ENCODE measurements at places on chromosomes 5 and 9.

DNA sequence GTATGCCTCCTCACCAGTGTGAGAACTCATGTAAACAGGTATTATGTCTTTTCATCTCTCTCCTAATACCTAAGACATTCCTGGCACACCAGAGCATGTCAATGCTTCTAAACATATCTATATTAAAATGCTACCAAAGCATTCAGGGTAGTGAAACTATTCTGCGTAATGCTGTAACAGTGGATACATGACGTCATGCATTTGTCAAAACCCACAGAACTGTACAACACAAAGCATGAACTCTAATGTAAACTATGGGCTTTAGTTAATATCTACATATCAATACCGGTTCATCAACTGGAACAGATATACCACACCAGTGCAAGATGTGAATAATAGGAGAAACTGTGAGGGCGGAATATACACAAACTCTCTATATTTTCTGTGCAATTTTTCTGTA is 72.2 kb upstream of the GABRP start:
- no peak for DNase-seq

GRCh38 chr5:75511435-75512382 is at the start of the genes CERT1 and POLK:
CERT1 (minus strand) TSS chr5:75511629; CDS start chr5:75511207, 422 bp downstream.
POLK (plus strand) TSS chr5:75511891.
- peak; percentile 98 for DNase-seq

DNA sequence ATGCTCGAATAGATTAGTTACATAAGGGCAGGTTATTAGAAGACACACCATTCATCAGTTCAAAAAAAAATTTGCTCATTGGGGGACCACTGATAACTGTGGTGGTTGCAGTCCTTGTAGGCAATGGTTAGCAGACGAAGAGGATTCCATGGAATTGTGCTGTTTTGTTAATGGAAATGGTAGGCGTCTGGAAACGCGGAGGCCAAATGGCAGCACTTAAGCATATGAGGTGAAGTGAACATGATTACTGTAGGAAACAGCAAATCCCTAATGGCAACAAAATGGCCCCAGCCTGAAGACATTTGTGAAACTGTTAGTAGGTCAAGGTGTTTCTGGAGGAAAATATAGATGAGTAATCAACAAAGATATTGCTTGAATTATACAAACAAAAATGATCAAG is 535.4 kb upstream of the PTPRD start:
- no peak for DNase-seq

GRCh38 chr5:150358261-150359095 is 981 bp downstream of the TCOF1 start:
- DNase-seq = no peak

DNA sequence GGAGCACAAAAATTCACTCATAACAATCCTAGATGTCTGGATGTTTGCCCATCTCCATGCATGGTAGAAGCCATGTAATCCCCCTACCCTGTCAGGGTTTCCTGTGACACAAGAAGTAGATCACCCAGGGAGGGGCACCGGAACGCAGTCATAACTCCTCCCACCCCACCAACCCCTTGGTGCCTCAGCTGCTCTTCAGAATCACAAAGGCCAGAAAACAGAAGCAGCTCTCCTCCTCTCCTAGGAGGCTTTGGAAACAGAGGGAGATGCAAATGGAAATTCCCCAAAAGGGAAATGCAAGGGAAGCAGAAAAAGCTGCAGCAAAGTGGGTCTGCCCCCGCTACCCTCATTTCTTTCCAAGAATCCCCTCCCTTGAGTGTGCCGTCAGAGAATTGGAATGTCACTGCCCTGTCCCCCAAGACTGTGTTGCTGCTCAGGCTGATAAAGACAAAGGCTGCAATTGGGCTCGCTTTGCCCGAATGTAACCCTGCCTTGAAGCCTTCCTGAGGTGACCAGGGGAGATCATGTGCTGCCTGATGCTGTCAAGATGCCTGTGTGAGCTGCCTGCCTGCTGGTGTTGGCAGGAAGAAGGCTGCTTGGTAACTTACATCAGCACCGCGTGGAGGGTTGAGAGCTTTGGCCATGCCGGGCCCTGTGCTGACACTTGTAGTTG is 65.5 kb upstream of the ABCA1 start:
- DNase-seq = peak; percentile 84

- DNase-seq = no peak
Observed at GRCh38 chr5:170560938-170561337, 57.1 kb downstream of the KCNIP1 start.

- no peak for DNase-seq
Observed at GRCh38 chr9:95644377-95644776, 127.6 kb upstream of the PTCH1 start.

GRCh38 chr9:137087409-137087925 is 682 bp downstream of the MAN1B1 start:
- no peak for DNase-seq

- no peak for DNase-seq
Observed at GRCh38 chr9:113705928-113706519, 170.1 kb upstream of the ZNF618 start.

DNA sequence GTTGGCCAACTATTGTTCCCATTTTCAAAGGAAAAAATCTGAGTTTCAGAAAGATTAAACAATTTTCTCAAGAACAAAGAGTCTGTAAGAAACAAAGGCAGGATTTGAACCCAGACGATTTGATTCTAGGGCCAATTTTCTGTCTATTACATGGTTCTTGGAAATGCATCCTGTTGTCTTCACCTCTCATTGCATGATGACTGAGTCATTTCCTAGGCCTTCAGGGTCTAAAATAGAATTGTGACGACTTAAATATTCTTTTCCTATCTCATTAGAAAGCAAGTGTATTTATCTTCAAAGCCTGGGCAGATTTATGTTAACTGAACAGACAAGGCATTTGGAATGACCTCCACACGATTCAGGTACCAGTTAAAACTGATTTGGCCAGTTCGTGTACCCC is 512.9 kb downstream of the NTRK2 start:
- no peak for DNase-seq
